ENCODE measurements at places on chromosomes 11 and 22. TPM values are rescaled to one million over a fixed set of nuclear protein-coding genes. Genes with fewer than 3 reads are reported as not detected.

CASP5 gene
- not detected for total RNA-seq

HSD17B12 gene
- 98.8 TPM for total RNA-seq

THYN1 gene
- 143 TPM for total RNA-seq

PMM1 gene
- 35.9 TPM for total RNA-seq

DEFB131B gene
- not detected for total RNA-seq

DDX25 gene
- total RNA-seq = 0.46 TPM

NAALAD2 gene
- total RNA-seq = 4.1 TPM

SLC25A18 gene
- not detected for total RNA-seq

RFPL2 gene
- not detected for total RNA-seq

PNPLA3 gene
- 0.58 TPM for total RNA-seq

GRCh38 chr11:134949121-134950090 lies 537.4 kb upstream of the B3GAT1 start:
- H3K27ac ChIP-seq = no peak overlapping the region
- H3K4me1 ChIP-seq = no peaks in the 10 kb centered on the region
- H3K4me3 ChIP-seq = no peak overlapping the region
- H3K27me3 ChIP-seq = no peaks in the 10 kb centered on the region
- H3K36me3 ChIP-seq = no peaks in the 10 kb centered on the region

DNA sequence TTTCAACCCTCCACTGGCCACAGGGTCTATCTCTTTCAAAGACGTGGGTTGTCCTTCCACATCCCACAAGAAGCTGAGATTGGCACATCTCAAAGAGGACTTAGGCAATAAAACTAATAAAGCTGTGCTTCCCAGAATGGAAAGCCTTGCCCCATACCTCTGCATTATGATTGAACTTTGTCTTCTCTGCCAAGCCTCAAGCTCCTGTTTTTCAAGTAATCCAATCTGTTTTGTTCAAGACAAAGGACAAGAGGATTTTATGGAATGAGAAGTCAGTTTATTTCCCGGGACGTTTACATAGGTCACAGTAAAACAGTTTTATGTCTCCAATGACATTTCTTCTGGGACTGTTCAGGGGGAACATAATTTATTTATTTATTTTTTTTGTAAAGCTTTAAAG lies 108.4 kb downstream of the GALNT18 start:
- H3K36me3 ChIP-seq = no peaks in the 10 kb centered on the region
- no peak for DNase-seq
- H3K4me3 ChIP-seq = no peak overlapping the region
- no peaks in the 10 kb centered on the region for H3K4me1 ChIP-seq

- no peak overlapping the region for H3K27ac ChIP-seq
- H3K4me3 ChIP-seq = no peak overlapping the region
- H3K36me3 ChIP-seq = no peaks in the 10 kb centered on the region
- H3K4me1 ChIP-seq = no peaks in the 10 kb centered on the region
- H3K27me3 ChIP-seq = no peaks in the 10 kb centered on the region
Observed at GRCh38 chr22:28923826-28924732, 40.7 kb downstream of the ZNRF3 start.

- no peaks in the 10 kb centered on the region for H3K36me3 ChIP-seq
- H3K4me1 ChIP-seq = no peaks in the 10 kb centered on the region
- H3K27ac ChIP-seq = no peak overlapping the region
- DNase-seq = no peak
- H3K27me3 ChIP-seq = no peaks in the 10 kb centered on the region
Observed at GRCh38 chr22:19509923-19510322, 14.3 kb downstream of the CLDN5 start.

DNA sequence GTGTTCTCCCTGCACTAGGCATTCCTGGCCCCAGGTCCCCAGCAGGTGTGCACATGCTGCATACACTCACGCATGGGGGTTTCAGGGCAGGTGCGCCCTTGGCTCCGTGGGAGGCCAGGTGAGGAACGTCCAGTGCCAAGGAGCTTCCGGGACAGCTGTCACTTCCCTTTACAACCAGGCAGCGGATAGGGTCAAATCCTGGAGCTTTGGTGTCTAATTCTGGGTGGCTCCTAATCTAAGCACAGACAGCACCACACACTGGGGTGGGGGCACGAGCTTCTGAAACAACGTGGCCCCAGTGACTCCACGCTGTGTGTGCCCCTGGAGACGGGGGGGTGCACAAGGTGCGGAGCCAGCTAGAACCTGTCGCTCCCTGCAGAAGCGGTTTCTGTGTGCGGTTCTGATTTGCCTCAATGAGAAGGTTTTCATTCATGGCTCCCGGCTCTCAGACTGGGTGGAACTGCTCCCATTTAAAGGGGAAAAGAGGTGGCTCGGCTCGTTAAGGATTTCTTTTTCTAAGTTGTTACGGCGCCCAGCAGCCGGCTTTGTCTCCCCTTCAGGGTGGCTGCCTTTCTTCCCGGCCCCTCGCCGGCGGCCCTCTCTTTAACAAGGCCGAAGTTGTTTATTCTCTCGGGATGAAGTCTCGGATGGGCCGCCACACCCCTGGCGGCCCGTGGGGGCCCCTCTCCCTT lies 5.0 kb downstream of the CCND1 start:
- H3K4me3 ChIP-seq = no peak overlapping the region
- no peak for DNase-seq
- H3K27me3 ChIP-seq = no peaks in the 10 kb centered on the region

- H3K4me3 ChIP-seq = no peak overlapping the region
- H3K36me3 ChIP-seq = no peaks in the 10 kb centered on the region
Observed at GRCh38 chr11:82867495-82868082, 32.6 kb downstream of the PRCP start.

GRCh38 chr22:24695561-24696511 lies 78.7 kb downstream of the PIWIL3 start:
- H3K4me3 ChIP-seq = no peak overlapping the region
- no peak overlapping the region for H3K27ac ChIP-seq
- no peaks in the 10 kb centered on the region for H3K36me3 ChIP-seq
- H3K4me1 ChIP-seq = no peaks in the 10 kb centered on the region

GRCh38 chr22:30014244-30014643 lies 66.0 kb upstream of the HORMAD2 start:
- no peak overlapping the region for H3K4me3 ChIP-seq
- DNase-seq = no peak
- no peaks in the 10 kb centered on the region for H3K27me3 ChIP-seq
- no peak overlapping the region for H3K27ac ChIP-seq

- no peaks in the 10 kb centered on the region for H3K36me3 ChIP-seq
- H3K4me3 ChIP-seq = no peak overlapping the region
- H3K4me1 ChIP-seq = no peaks in the 10 kb centered on the region
- no peak overlapping the region for H3K27ac ChIP-seq
- no peak for DNase-seq
Observed at GRCh38 chr11:10041332-10041731, 252.7 kb downstream of the SBF2 start.

DNA sequence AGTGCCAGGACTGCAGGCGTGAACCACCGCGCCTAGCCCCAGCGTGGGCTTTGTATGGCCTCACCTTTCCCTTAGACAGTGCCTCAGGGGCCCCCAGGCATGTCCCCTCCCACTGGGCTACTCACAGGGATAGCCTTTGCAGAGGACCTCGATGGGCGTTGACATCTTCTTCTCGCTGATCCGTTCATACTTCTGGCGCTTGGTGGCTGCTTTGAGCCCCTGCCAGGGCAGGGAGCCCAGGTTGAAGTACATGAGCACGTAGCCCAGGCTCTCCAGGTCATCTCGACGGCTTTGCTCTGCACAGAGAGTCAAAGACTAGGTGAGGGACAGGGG lies 17.5 kb downstream of the CSNK1E start:
- H3K27me3 ChIP-seq = no peaks in the 10 kb centered on the region
- H3K27ac ChIP-seq = no peak overlapping the region
- no peak overlapping the region for H3K4me3 ChIP-seq
- H3K36me3 ChIP-seq = no peaks in the 10 kb centered on the region
- no peak for DNase-seq

- no peaks in the 10 kb centered on the region for H3K27me3 ChIP-seq
- no peaks in the 10 kb centered on the region for H3K4me1 ChIP-seq
- no peak overlapping the region for H3K4me3 ChIP-seq
- DNase-seq = no peak
- H3K36me3 ChIP-seq = no peaks in the 10 kb centered on the region
Observed at GRCh38 chr11:71388637-71389235, 59.5 kb downstream of the DHCR7 start.

- H3K4me3 ChIP-seq = no peak overlapping the region
- H3K27ac ChIP-seq = no peak overlapping the region
- no peaks in the 10 kb centered on the region for H3K27me3 ChIP-seq
- DNase-seq = no peak
- no peaks in the 10 kb centered on the region for H3K4me1 ChIP-seq
Observed at GRCh38 chr11:131739243-131739882, 368.9 kb downstream of the NTM start.

DNA sequence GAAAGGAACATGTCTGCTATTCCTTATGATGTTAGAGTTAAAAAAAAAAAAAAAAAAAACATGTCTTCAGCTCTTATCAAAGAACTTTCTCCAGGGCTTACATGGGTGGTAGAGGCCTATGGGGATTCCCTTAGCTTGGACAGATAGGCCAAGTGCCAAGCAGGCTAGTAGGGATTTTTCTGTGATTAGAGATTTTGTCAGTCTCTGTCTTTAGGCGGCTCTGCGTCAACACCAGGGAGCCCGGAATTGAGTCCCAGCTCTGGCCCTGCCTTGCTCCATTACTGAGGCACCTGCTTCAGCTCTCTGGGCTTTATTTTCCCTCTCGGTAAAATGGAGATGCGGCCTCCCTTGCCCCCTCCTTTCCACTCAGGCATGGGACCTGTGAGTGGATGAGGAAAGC lies 13.1 kb downstream of the CRY2 start:
- H3K27me3 ChIP-seq = no peaks in the 10 kb centered on the region
- H3K4me1 ChIP-seq = peaks cover 31% of the 10 kb centered on the region
- DNase-seq = no peak
- no peak overlapping the region for H3K4me3 ChIP-seq

GRCh38 chr11:129075757-129076156 lies 116.4 kb downstream of the ARHGAP32 start:
- H3K36me3 ChIP-seq = no peaks in the 10 kb centered on the region
- H3K27me3 ChIP-seq = no peaks in the 10 kb centered on the region
- DNase-seq = no peak
- no peak overlapping the region for H3K4me3 ChIP-seq
- H3K27ac ChIP-seq = no peak overlapping the region
- no peaks in the 10 kb centered on the region for H3K4me1 ChIP-seq

DNA sequence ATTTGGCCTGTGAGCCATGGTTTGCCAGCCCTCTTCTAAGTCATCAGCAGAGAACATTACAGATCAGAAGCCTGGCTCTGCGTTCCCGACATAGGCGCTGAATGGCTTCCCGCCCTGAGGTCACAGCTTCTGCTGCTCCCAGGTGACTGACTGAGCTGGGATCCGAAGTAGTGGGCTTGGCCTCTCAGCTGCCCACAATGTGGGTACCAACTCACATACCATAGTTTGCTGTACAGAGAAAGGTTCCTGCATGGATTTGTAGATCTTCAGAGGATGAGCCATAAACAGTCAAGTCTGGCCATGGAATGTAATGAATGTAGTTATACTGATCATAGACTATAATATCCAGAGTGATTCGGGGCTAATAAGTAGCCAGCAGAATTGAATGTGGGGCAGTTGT lies 42.6 kb downstream of the TEAD1 start:
- no peak overlapping the region for H3K4me3 ChIP-seq
- no peak overlapping the region for H3K27ac ChIP-seq
- DNase-seq = no peak
- no peaks in the 10 kb centered on the region for H3K27me3 ChIP-seq

GRCh38 chr11:69912911-69913451 lies 93.8 kb upstream of the FGF3 start:
- no peak overlapping the region for H3K27ac ChIP-seq
- H3K4me1 ChIP-seq = peaks cover 5% of the 10 kb centered on the region
- no peak overlapping the region for H3K4me3 ChIP-seq
- H3K36me3 ChIP-seq = no peaks in the 10 kb centered on the region
- no peaks in the 10 kb centered on the region for H3K27me3 ChIP-seq
- DNase-seq = peak; percentile 9

DNA sequence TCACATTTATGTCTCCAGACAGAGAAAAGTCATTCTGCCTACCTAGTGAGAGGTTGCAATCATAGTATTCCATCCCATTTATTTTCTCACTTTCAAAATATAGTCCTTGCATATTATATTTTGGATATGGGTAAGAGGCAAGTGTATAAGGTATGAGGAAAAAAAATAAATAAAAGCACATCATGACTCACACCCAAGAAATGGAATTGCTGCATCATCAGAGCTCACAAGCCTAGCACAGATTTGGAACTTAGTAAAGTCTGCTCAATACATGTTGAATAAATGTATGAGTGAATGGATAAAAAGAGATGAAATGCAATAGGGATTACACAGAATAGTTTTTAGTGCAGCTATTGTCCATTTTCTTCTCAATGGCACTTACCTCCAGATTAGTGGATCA lies 2.5 kb upstream of the OR51G1 start:
- no peaks in the 10 kb centered on the region for H3K4me1 ChIP-seq
- no peaks in the 10 kb centered on the region for H3K27me3 ChIP-seq
- H3K27ac ChIP-seq = no peak overlapping the region
- no peak for DNase-seq
- H3K36me3 ChIP-seq = no peaks in the 10 kb centered on the region
- H3K4me3 ChIP-seq = no peak overlapping the region

DNA sequence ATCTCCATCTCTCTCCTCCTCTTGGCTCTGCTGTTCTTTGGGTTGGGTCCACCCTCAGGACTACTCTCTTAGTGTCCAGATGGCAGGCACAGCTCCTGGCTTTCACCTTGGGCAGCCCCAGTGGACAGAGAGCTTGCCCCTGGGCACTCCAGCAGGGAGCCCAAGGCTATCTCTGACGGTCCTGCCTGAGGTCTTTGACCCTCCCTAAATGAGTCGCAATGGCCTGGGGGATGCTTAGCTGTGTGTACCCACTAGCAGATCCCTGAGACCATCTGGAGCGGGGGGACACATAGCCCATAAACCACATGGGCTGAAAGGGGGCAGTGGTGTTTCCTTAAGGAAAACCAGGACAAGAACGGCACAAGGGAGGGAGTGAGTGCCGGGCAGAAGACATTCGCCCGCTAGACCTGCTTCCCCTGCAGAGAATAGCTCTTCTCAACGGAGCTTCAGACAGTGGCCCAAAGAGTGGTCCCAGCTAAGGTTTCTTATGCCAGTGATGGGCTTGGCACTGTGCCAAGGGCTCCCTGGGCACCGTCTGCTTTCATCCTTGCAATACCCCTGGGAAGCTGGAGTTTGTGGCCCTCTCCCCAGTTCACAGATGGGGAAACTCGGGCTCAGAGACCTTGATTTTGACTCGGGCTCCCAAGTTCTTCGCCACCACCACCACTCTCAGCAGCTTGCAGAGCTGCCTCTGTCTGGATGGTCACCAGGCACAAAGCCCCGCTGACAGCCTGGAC lies 53.9 kb upstream of the ANO1 start:
- no peak overlapping the region for H3K27ac ChIP-seq
- no peaks in the 10 kb centered on the region for H3K4me1 ChIP-seq
- H3K27me3 ChIP-seq = no peaks in the 10 kb centered on the region
- no peak for DNase-seq

GRCh38 chr22:39224550-39224949 lies 20.2 kb downstream of the PDGFB start:
- H3K4me1 ChIP-seq = no peaks in the 10 kb centered on the region
- no peak for DNase-seq
- no peaks in the 10 kb centered on the region for H3K27me3 ChIP-seq

- no peaks in the 10 kb centered on the region for H3K27me3 ChIP-seq
- no peak for DNase-seq
- H3K36me3 ChIP-seq = no peaks in the 10 kb centered on the region
- H3K4me1 ChIP-seq = no peaks in the 10 kb centered on the region
Observed at GRCh38 chr11:68775951-68776388, 24.6 kb upstream of the TESMIN start.

GRCh38 chr11:43071338-43071737 lies 240.5 kb upstream of the API5 start:
- H3K4me1 ChIP-seq = no peaks in the 10 kb centered on the region
- DNase-seq = no peak
- no peak overlapping the region for H3K27ac ChIP-seq
- no peaks in the 10 kb centered on the region for H3K36me3 ChIP-seq

- H3K27me3 ChIP-seq = no peaks in the 10 kb centered on the region
- no peaks in the 10 kb centered on the region for H3K36me3 ChIP-seq
- H3K4me1 ChIP-seq = no peaks in the 10 kb centered on the region
- H3K27ac ChIP-seq = no peak overlapping the region
- no peak overlapping the region for H3K4me3 ChIP-seq
Observed at GRCh38 chr11:115398333-115399080, 105.7 kb downstream of the CADM1 start.
